Posterior vena cava (tissue), 2 donors: ENCODE measurements at places on chromosomes 1 and 21.

- no peak for DNase-seq
These were observed 51.8 kb downstream of the MT1HL1 start for GRCh38 chr1:236952246-236953003.

- no peak for DNase-seq
These were observed 6.7 kb downstream of the CFAP298 start for GRCh38 chr21:32605469-32605868.

- DNase-seq: no peak
These were observed 184.7 kb downstream of the VPS13D start for GRCh38 chr1:12414444-12415018.

- no peak for DNase-seq
These were observed 227.9 kb downstream of the KCNT2 start for GRCh38 chr1:196380316-196380715.

- no peak for DNase-seq
These were observed 42.4 kb downstream of the AKNAD1 start for GRCh38 chr1:108814343-108815125.
